Ovary (tissue), 10 donors: ENCODE measurements at places on chromosomes 13 and 19. TPM values are rescaled to one million over a fixed set of nuclear protein-coding genes. Genes with fewer than 3 reads are reported as not detected.

DNA sequence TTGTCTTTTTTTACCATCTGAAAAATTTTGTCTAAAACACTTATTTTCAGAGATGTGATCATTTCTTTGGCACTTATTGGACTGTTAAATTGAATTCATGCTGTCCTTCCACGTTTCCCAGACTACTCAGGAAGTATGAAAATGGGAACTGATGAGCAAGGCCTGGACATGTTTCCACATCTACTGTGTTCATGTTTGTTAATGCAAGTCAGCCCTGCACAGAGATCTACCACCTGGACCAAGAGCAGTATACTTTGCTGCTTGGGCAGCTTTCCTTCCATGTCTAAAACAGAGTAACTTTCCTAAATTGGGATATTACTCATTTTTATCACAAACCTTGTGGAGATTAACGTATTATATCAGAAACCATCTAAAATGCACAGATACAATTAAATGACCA lies 687.4 kb downstream of the DIAPH3 start:
- DNase-seq, result no peak

Gene UBE2L5
- total RNA-seq, result not detected

GRCh38 chr19:14054099-14054498 lies 7.8 kb downstream of the PALM3 start:
- no peak for DNase-seq

Gene EGLN2
- total RNA-seq, result 64.0 TPM

GRCh38 chr19:38949580-38950367 lies 19.0 kb downstream of the MRPS12 start:
- peak; percentile 97 for DNase-seq

Gene ZNF540
- 8.8 TPM for total RNA-seq

DNA sequence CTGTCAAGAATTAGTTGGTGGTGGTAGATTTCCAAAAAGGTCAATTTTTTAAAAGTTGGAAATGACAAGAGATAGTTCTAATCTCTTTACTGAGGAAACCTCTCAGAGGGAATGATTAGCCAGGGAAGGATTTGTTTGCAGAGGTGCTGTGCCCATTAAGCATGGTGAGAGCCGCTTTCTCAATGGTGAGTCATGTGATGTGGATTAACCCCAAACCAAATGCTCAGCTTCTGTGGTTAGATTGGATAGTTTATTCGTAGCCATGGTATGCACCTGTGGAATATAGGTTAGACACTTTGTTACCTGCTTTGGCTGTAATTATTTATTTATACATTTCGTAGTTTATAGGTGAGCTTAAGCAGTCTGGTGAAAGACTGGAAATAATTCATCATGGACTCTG lies 7.1 kb downstream of the HNRNPM start:
- DNase-seq, result no peak

DNA sequence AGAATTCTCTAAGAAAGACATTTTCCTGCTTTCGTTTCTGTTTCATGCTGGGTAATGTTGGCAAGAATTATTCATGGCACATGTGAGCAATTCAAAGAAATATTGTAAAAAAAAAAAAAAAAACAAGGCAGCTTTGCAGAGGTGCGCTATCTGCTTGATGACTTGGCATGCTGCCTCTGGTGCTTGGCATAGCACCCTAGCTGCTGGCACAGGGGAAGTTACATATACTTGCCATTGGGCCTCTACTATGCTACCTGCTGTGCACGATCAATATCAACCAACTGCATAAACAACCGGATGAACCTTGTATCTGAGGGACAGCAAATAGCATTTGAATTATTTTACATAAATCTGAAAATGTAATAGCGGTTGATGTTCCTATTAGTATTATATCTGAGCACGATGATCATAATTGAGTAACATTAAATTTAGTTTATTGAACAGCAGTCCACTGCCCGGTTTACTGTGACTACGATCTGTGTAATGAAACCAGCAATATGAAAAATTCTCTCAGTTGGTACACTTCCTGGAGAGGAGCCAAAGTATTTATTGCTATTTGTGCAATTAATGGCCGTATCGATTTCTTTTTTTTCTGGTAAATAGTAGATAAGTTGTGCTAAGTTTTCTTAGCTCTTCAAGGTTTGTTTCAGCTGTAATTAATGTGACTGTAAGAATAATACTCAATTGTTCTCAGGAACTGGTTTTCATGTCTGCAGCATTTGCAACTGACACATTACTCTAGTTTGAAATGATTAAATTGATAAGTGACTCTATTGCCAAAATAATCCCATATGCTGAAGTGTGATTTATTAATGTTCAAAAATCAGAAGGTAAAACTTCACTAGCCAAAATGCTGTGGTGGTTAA lies 717.3 kb downstream of the DACH1 start:
- DNase-seq, result no peak

GRCh38 chr13:91375116-91375729 lies 23.2 kb upstream of the GPC5 start:
- DNase-seq, result no peak

DNA sequence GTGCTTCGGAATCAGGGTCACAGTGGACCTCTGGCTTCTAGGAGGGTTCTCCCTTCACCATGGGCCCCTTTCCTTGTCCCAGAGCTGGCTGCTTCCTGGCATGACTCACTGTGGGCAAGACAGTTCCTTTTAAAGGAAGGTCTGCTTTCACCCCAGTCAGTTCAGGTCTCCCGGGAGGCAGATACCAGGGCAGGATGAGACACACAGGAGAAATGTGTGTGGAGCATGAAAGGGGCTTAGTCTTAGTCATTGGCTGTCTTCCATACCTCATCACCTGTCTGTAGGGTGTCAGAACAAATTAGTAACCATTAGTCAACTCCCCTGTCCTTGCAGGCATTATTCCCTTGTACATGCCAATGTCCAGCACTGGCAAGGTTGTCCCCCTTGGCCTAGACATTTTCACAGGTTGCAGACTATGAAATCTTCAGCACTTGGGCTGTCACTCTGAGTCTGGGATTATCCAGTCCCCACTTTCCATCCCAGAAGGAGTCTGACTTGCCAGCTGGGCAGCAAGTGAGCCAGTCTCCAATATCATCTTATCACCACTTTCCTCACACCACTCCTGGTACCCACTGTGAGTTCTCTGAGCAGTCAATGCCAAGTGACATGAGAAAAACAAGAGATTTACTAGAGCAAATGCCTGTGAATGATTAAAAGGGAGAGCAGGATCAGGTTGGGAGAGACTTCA lies 76.8 kb upstream of the MEDAG start:
- DNase-seq, result no peak
